ENCODE measurements at places on chromosomes 12 and 14. TPM values are rescaled to one million over a fixed set of nuclear protein-coding genes. Genes with fewer than 3 reads are reported as not detected.

The OVCH1 gene
- total RNA-seq: not detected

The RPL10L gene
- total RNA-seq: not detected

The PLEK2 gene
- total RNA-seq: 17.4 TPM

The CAPZA3 gene
- not detected for total RNA-seq

The DDIT3 gene
- 23.8 TPM for total RNA-seq

The SUOX gene
- total RNA-seq: 7.5 TPM

The CLEC9A gene
- not detected for total RNA-seq

The CACNA1C gene
- 0.03 TPM for total RNA-seq

The ITGB7 gene
- total RNA-seq: 0.46 TPM

The GSG1 gene
- 1.2 TPM for total RNA-seq

The JPH4 gene
- 0.21 TPM for total RNA-seq

All from A549 treated with AZD2906 at 1 μM for 4 hours (cell line).